ENCODE measurements at places on chromosomes 12 and 14. TPM values are rescaled to one million over a fixed set of nuclear protein-coding genes. Genes with fewer than 3 reads are reported as not detected.

- DNase-seq = peak; percentile 77
Measured at GRCh38 chr12:47819138-47819895, 386 bp downstream of the HDAC7 start.

GRCh38 chr12:47763481-47764346 lies 5.0 kb upstream of the RAPGEF3 start:
- no peak for DNase-seq

DNA sequence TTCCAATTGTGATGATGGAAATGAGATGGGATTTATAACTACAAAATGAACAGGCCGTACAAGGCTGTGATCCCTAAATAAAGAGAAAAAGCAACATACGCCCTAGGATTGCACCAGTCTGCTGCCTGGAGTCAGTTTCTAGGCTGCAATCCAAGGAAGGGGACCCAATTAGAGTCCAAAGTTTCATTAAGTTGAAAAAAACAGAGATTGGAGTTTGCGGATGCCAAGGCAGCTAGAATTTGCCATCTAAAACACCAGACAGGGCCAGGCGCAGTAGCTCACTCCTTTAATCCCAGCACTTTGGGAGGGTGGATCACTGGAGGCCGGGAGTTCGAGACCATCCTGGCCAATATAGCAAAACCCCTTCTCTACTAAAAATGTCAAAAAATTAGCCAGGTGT lies 661.0 kb downstream of the RPS29 start:
- no peak for DNase-seq

DNA sequence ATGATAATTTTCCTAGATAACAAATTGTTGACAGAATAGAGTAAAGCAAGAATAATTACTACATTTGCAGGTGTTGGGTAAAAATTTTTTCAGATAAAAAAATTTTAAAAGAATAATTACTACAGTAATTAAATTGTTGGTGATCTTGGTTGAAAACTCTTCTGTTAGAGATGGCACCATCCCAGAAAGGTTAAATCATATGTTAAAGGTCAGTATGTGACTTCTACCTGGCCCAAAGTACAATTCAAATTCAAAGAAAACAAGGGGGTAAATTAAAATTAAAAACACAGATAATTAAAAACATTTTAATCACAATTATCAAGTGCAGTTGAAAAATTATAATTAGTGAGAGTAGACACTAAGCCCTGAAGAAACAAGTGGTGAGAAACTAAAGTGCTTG lies 18.1 kb upstream of the PIK3C2G start:
- no peak for DNase-seq

The DHH gene
- total RNA-seq = not detected

DNA sequence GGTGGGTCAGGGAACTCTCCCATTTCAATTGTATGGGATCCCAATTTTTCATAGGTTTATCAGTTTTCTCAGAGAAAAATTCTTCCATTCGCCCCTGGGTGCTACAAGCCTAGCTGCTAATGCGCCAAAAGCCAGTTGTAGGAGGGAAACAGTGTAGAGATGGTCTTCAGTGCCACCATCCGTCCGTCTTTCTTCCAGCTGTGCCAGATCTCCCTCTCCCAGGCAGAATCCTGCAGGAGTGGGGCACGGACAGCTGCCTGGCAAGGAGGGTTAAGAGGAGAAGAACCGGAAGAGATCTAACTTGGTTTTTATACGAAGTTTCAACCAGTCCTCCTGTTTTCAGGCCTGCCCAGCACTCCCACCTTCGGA lies 38.9 kb upstream of the FUT8 start:
- DNase-seq = no peak

DNA sequence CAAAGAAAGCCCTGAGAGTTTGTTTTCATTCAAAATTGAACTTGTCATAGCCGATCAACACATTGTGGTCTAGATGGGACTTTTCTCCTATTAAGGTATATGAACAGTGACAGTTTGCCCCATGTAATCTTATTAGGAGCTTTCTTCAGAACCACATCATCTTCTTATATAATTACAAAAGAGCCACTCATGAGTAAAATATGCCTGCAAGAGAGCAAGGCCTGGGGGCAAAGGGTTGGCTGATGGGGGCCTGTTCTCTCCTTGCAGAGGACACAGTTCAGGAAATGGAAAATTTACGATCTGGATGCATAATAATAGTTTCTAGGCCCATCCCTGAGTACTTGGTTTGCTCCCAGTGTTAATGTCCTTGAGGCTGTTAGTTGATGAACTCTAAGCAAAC lies 87.8 kb downstream of the FLRT2 start:
- DNase-seq = no peak

The WIF1 gene
- total RNA-seq = not detected

- no peak for DNase-seq
Measured at GRCh38 chr12:74598819-74599218, 61.2 kb downstream of the ATXN7L3B start.

- peak; percentile 68 for DNase-seq
Measured at GRCh38 chr12:6434205-6435140, 10.3 kb upstream of the CD27 start.

The C12orf50 gene
- total RNA-seq = not detected

The KRT3 gene
- total RNA-seq = not detected

GRCh38 chr14:89598548-89599186 lies 181.6 kb upstream of the FOXN3 start:
- DNase-seq = no peak

The FAIM2 gene
- total RNA-seq = 0.06 TPM

DNA sequence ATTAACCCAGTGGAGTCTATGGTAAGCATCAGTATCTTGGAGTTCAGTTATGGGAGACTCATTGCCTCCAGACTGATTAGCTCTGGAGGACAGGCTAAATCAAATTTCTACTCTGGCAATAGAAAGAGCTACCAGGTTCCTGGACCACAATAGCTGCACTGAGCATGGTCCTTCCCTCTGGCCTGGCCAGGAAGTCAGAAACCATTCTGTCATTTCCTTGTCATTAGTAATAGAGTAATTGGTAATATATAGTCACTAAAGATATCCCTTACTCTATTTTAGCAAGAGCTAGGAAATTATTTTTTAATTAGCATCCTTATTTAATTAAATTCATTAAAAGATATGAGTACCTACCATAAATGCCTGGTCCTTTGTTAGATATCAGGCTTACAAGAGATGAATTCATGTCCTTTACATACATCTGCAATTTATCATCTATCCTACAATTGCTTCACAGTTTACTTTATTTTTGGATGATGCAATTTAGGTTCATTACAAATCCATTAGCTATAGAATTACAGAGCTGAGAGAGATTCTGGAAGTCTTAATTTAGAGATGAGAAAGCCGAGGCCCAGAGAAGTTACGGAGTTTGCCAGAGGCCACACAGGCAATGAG lies 23.7 kb upstream of the TDRD9 start:
- no peak for DNase-seq

DNA sequence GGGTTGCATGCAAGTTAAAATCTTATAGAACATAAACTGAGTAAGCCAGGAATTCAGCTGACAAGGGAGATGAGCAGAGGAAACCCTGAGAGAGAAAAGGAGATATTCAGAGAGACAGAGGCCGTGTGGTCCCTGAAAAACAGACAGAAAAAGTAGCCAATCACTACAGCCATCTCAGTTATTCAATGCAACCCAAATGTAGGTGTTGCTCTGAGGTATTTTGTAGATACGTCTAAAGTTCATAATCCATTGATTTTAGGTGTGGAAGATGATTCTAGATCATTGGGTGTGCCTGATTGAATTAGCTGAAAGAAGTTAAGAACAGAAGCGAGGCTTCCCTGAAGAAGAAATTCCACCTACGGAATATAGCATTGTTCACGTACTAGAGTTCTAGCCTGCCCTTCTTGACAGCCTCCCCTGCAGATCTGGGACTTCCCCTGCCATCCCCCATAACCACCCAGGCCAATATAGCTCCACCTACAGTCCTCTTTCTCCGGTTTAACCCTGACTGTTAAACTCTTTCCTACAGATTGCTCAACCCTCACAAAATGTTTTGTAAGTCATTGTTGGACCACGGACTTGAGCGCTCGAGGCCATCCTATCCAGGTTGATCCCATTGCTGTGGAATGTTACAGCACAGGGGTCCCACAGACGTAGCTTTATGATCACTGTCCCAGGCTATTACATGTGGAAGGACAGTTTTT lies 21.7 kb downstream of the AICDA start:
- DNase-seq = no peak

GRCh38 chr12:117202556-117202955 lies 12.3 kb upstream of the FBXO21 start:
- no peak for DNase-seq

DNA sequence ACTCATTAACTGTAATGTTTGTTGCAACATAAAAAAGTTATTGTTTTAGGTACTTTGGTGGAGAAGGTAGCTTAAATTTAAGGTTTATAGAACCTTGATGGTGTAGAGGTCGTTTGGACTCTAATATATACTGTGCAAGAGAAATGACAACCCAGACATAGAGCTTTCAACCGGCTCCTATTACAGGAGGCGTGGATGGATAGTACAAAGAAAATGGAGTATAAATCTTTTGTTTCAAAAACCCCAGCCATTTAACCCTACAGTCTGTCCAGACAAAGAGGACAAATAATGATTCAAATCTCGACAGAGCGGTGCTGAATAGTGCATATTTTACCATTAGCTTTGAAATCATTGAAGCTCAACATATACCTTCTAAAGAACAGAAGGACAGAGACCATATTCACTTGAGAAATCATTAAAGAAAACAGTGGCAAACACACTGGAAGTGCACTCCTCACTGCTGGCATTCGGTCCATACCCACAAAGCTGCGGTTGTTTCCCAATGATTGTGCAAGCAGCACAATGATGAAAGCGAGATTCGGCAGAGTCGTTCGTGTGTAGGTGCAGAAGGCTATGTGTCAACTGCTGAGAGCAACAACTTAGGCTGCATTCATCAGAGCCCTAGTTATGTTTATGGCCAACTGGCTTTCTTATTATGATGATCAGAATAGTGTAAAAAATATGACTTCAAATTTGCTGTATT lies 688.6 kb downstream of the NOVA1 start:
- DNase-seq = no peak

- no peak for DNase-seq
Measured at GRCh38 chr14:93271111-93271510, 61.7 kb downstream of the BTBD7 start.

DNA sequence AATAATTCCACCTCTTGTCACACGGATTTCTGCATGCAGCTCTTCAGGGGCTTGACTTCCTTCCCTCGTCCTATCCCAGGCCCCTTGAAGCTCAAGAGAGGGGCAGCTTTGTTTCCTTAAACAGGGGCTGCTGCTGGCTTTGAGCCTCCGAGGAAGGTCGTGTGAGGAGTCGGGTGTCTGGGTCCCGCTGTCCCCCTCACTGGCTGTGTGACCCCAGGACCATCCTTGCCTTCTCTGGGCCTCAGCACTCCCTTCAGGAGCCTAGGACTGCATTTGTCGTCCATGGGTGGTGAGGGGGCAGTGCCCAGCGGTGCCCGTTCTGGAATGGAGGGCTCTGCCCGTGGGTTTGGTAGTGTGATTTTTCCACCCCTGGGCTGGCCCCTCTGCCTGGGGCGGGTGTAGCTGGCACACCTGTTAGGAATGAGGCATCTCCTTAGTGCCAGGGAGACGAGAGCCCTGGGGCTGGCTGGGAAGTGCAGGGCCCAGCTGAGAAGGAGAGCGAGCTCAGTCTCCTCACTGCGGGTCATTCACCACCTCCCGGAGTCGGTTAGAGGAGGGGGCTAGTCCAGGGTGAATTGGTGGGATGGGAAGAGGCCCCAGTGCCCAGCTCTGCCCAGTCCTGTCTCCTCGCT lies 60.8 kb downstream of the TSPAN9 start:
- no peak for DNase-seq

DNA sequence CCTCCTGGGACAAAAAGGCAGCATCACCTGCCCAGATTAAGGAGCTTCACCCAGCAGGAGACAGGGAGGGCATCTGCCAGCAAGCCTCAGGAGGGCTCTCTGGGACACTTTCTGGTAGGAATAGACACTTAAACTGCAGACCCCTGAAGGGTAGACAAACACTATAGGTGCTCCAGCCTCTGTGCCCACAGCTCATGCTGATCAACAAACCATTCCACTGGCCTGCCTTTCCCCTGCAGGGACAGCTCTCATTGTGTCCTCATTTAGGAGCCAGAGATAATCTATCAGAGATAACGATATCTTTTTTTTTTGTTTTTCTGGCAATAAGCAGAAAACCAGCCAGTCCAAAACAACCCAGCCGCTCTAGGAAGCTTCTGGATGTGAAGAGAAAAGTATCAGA lies 251.8 kb upstream of the CCDC196 start:
- DNase-seq = no peak

- no peak for DNase-seq
Measured at GRCh38 chr12:16358878-16359277, 11.4 kb downstream of the MGST1 start.

DNA sequence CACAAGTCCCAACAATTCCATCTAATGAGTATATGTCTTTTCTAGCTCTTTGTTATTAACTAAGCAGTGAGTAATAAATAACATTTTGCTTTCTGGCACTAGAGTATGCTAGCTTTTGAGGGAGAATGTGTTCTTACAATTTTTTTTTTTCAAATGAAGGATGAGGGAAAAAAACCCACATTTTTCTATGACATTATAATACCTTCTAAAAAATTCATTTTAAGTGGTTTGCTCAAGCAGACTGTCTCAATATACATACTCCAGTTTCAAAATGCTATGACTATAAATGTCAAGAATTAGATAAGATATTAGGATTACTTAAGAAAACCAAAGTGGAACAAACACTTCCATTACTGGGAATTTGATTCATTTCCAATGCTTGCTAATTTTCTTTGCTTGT lies 394.6 kb downstream of the C12orf75 start:
- DNase-seq = no peak

GRCh38 chr12:11761869-11762567 lies 112.5 kb downstream of the ETV6 start:
- DNase-seq = no peak

- no peak for DNase-seq
Measured at GRCh38 chr12:85394065-85394464, 114.0 kb downstream of the ALX1 start.

GRCh38 chr12:131830335-131830913 lies 2.2 kb downstream of the MMP17 start:
- no peak for DNase-seq

- no peak for DNase-seq
Measured at GRCh38 chr12:65685514-65685913, 138.8 kb upstream of the HMGA2 start.

GRCh38 chr12:82029936-82030335 lies 270.8 kb upstream of the PPFIA2 start:
- no peak for DNase-seq

DNA sequence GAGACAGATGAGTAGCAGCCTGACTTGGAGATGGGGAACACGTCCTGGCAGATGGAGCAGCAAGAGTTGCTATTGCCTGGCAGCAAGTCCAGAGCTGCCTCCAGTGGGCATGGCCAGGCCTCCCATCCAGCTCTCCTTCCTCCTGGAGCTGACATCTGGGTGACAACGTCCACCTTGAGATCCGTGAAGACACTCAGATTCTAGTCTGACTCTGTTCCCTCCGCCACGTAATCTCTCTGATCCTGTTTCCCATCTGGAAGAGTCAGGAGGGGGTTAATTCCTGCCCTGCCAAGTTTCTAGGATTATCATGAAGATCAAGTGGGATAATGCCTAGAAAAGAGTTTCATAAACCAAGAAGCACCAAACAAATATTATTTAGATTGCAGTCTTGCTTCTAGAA lies 65.3 kb upstream of the FAM181A start:
- no peak for DNase-seq

- DNase-seq = no peak
Measured at GRCh38 chr12:49187184-49187583, 1.7 kb downstream of the TUBA1A start.

Measured in activated CD8-positive, alpha-beta memory T cell treated with anti-CD3 and anti-CD28 coated beads, Interleukin-2, amount 10 ng/mL, durations not matched to agents 7 days and 5 days (primary cell).